A549 treated with DMSO at 1 μM for 4 hours (cell line): ENCODE measurements at places on chromosomes 2 and 18. TPM values are rescaled to one million over a fixed set of nuclear protein-coding genes. Genes with fewer than 3 reads are reported as not detected.

The CYP26B1 gene
- 12.2 to 15.5 TPM (median 14.9 TPM) in 5 replicates for total RNA-seq

The EFEMP1 gene
- 30.5 to 51.4 TPM (median 45.1 TPM) in 5 replicates for total RNA-seq

The RTP5 gene
- not detected in 5 replicates for total RNA-seq

The DQX1 gene
- total RNA-seq, result 0.08 to 0.12 TPM (median 0.11 TPM) in 3 of 5 replicates, not detected in the others

The GCG gene
- not detected in 5 replicates for total RNA-seq

The SLC8A1 gene
- 0.45 to 0.71 TPM (median 0.48 TPM) in 5 replicates for total RNA-seq

The PDCD1 gene
- total RNA-seq, result not detected in 5 replicates

The REG3G gene
- not detected in 5 replicates for total RNA-seq

The C1GALT1C1L gene
- total RNA-seq, result 1.7 to 2.3 TPM (median 2.1 TPM) in 5 replicates

The GALNT13 gene
- total RNA-seq, result 7.9 to 12.6 TPM (median 11.1 TPM) in 5 replicates

The DSC3 gene
- 1.6 to 2.5 TPM (median 1.8 TPM) in 5 replicates for total RNA-seq

The TNFAIP6 gene
- total RNA-seq, result 1.4 to 3.0 TPM (median 2.1 TPM) in 5 replicates

The FSHR gene
- not detected in 5 replicates for total RNA-seq

The FLACC1 gene
- total RNA-seq, result 0.14 to 0.45 TPM in 2 of 5 replicates, not detected in the others

The LCT gene
- 0.02 to 0.06 TPM (median 0.02 TPM) in 5 replicates for total RNA-seq

The ALK gene
- total RNA-seq, result 0.04 TPM in 1 of 5 replicates, not detected in the others

The SERPINB11 gene
- total RNA-seq, result 0.07 to 0.08 TPM in 2 of 5 replicates, not detected in the others

The UBXN4 gene
- 36.9 to 50.6 TPM (median 45.2 TPM) in 5 replicates for total RNA-seq

The CHRNG gene
- not detected in 5 replicates for total RNA-seq
